ENCODE measurements at places on chromosomes 1 and 21.

DNA sequence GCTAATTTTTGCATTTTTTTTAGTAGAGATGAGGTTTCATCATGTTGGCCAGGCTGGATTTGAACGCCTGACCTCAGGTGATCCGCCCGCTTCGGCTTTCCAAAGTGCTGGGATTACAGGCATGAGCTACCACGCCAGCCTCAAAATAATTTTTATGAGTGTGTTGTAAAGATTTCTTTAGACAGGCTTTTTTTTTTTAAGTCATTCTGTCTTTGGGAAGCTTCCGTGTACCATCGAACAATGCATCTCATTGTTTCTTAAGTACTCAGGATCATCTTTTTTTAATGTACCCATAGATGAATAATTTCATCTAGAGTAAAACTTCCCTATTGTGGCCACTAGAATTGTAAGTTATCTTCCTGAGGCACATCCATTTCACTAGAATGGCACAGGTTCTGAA lies 19.6 kb upstream of the SDC3 start:
- no peak for DNase-seq

DNA sequence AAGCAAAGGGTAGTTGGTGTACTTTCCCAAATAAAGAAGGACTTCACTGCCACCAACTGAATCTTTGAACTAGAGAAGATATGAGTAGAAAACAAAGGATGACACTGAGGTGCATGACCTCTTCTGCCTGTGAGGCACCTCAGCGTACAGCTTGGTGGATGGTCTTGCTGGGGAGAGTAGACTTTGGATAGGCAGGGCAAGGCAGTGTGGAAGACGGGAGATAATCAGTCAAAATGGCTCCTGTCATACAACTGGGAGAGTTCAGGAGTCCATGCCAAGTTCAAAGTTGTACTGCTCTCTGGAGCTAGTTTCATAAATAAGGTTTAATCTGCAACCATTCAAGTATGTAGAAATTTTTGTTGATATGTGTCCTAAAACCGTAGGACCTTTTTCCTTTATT lies 143.4 kb downstream of the BARHL2 start:
- no peak for DNase-seq

DNA sequence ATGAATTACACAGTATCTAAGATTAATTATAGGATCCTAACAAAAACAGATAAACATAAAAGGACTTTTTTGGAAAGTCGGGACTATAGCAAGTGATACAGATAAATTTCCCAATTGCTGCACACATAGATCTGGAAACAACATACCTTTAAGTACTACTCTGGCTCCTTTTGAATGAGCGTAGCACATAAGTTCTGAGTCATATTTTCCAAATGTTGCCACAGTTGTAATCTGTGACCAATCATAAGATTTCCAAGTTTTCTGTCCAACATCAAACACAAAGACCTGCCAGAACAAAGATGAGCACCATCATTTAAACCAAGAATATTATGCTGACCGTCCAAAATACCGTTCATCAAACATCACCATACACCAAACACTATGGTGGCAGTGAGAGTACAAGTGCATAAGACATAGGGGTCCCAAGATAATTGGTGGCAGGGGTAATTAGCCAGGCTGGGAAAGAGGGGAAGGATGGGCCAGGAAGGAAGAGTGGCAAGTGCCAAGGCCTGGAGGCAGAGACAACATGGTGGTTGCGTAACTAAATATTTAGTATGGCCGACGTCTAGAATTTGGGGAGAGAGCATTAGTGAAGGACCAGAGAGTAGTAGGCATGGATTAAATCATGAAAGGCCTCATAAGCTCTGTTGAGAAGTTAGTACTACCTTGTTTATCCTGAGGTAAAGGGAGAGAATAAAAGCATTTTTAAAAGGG lies 3.6 kb downstream of the CTBS start:
- no peak for DNase-seq

DNA sequence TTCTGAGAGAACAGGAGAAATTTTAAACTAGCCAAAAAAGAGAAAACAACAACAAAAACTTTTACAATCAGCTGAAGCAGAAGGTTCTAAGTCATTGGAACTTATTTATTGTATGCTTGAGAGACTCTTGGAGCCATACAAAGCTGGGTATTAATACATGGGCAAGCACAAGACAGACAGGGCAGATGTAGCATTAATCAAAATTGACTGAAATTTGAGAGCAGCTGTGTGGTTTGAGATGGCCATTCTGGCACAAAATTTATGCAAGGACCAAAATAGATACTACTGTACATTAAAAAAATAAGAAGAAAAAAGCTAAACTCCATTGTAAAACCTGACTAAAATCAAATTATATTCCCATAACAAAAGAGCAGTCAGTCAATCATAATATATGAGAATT lies 892.5 kb downstream of the PLA2G4A start:
- DNase-seq: no peak

GRCh38 chr1:9730096-9730901 lies 78.8 kb downstream of the PIK3CD start:
- DNase-seq: no peak

GRCh38 chr1:175138579-175138978 lies 54.0 kb downstream of the KIAA0040 start:
- no peak for DNase-seq

GRCh38 chr21:34123609-34124008 lies 50.2 kb downstream of the MRPS6 start:
- no peak for DNase-seq

- DNase-seq: no peak
These were observed 83.2 kb downstream of the RGL1 start for GRCh38 chr1:183887826-183888819.

DNA sequence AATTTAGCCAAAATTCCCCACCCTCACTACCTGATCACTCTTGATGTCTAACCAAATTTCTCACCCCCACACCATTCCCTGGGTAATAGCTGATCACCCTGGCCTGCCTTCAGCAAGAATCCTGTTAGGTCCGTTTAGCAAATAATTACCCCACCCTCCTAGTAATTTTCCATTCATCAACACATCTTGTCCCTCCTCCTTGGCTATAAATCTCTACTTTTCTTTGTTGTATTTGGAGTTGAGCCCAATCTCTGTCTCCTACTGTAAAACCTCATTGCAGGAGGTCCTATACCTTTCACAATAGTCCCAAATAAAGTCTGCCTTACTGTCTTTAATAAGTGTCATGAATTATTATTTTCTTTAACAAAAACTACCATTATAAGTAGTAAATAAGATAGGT lies 6.9 kb upstream of the PRKAA2 start:
- no peak for DNase-seq

DNA sequence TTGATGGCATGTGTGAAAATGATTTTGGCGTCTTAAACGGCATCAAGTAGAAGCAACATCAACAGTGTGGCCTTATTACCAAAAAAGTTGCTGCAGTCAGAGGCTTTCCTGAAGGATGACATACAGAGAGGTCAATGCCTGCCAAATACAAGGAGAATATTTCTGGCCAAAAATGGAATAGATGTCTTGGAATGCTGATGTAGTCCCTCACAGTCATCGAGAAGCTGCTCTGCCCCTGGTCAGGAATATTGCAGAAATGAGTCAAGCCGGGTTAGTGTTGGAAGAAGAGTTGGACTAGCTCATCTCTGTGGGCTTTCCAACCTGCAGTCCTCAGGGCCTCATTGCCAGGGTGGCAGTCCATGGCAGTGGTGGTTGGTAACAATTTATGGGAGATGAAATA lies 42.1 kb downstream of the NOS1AP start:
- no peak for DNase-seq

- DNase-seq: no peak
These were observed 27.2 kb downstream of the SSBP3 start for GRCh38 chr1:54378874-54379554.

- no peak for DNase-seq
These were observed 12.9 kb downstream of the CAMK2N1 start for GRCh38 chr1:20472860-20473711.

DNA sequence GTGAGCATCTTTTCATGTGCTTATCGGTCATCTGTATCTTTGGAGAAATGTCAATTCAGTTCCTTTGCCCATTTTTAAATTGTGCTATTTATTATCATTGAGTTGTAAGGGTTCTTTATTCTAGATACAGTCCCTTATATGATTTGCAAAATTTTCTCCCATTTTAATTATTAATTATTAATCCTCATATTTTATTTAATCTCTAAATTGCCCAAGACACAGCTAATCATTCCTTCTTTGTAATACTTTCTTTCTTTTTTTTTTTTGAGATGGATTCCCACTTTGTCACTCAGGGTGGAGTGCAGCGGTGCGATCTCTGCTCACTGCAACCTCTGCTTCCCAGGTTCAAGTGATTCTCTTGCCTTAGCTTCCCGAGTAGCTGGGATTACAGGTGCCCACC lies 13.1 kb upstream of the TENT5B start:
- no peak for DNase-seq

DNA sequence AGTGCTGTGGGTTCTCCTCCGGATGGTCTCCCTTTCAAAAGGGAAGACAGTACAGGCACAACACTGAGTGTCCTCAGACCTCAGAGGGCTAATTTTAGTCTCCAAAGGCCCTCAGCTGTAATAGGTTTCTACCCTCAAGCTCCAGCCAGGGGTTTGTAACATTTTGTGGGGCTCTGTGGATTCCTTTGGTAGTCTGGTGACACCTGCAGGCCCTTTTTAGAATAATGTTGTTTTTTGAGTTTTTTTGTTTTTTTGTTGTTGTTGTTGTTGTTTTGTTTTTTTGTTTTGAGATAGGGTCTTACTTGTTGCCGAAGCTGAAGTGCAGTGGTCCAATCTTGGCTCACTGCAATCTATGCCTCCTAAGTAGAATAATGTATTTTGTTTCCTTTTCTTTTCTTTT lies 15.0 kb upstream of the TMEM201 start:
- DNase-seq: peak; percentile 36

GRCh38 chr1:93579891-93580290 lies 101.7 kb downstream of the BCAR3 start:
- DNase-seq: no peak

- DNase-seq: no peak
These were observed 163.0 kb upstream of the RNPC3 start for GRCh38 chr1:103362348-103363007.

All from DMS79 treated with DMSO at 0.1 percent for 48 hours (cell line).